WTC11 (cell line): ENCODE measurements at places on chromosomes 3 and 15.
A peak's percentile ranks its signal among the peaks of the same experiment; 100 is the strongest.

DNA sequence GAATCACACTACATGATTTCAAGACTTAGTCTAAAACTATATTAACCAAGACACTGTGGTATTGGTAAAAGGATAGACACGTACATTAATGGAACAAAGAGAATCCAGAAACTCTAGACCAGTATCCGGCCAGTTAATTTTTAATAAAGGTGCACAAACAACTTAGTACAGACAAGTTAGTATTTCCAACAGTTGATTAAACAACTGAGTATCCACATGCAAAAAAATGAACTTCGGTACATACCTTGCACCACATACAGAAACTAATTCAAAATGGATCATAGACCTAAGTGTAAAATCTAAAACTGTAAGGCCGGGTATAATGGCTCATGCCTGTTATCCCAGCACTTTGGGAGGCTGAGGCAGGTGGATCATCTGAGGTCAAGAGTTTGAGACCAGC, 46.6 kb upstream of the DUSP7 start:
- no peak for DNase-seq

DNA sequence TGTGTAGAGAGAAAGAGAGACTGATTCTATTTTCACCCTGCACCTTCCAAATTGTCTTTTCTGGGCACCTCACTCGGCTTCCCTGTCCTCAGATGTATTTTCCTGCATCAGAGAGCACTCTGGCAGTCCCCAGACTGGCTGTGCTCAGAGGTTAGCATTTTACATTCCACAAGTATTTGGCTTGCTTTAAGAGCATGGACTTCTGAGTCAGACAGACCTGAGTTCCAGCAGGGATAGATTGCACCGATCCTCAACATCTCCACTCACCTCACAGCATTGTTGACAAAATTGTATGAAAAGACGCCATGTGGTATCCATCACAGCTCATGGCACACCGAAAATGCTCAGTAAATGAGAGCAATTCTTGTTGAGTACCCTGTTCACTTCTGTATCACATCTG, 45.6 kb downstream of the SST start:
- DNase-seq = no peak

DNA sequence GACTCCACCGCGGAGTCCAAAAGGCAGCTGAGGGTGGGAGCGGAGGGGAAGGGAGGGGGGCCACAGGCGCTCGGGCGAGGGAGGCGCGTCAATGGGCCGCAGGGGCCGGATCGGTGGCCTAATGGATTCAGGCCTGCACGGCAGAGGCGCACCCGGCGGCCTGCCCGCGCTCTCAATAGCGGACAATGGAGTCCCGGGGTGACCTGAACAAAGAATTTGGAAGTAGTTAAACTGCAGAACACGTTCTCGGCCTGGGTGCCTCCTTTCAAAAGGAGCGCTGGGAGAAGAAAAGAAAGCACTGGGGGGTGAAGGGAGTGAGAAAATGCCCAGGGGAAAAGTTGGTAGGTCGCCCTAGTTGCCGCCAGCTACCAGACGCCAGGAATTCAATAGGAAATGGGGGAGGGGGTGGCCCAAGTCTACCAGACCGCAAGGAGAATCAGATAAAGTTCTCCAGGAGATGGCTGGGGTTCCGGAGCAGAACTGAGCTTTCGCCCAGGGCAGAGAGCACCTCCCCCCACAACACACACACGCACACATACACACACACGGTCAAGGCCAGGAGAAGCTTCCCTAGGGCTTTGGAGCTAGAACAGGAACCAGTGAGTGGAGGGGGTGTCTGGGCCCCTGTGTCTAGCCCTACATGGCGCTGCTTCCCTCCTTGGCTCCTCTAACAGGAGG, 25.8 kb upstream of the POLG start:
- peak; percentile 52 for DNase-seq

DNA sequence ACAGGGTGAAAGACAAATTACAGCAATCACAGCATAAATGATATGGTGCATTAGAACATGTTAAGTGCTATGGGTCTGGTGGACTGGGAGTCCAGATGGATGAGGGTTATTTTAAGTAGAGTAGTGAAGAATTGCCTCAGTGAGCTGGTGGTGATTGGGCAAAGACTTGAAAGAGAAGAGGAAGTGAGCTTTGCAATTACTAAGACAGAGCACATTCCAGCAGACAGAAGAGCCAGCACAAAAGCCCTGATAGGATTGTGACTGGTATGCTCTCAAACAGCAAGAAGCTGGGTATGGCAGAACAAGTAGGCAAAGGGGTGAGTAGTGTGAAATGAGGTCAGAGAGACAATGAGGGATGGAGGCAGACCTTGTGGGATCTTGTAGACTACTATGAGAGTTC, 2.1 kb upstream of the ACKR4 start:
- DNase-seq = no peak

- DNase-seq = no peak
Observed at GRCh38 chr3:12187448-12188327, 29.0 kb upstream of the TIMP4 start.
